Activated naive CD4-positive, alpha-beta T cell treated with anti-CD3 and anti-CD28 coated beads, Interleukin-2, amount 50 U/mL, for 16 hours (primary cell): ENCODE measurements at places on chromosomes 16 and 17.

DNA sequence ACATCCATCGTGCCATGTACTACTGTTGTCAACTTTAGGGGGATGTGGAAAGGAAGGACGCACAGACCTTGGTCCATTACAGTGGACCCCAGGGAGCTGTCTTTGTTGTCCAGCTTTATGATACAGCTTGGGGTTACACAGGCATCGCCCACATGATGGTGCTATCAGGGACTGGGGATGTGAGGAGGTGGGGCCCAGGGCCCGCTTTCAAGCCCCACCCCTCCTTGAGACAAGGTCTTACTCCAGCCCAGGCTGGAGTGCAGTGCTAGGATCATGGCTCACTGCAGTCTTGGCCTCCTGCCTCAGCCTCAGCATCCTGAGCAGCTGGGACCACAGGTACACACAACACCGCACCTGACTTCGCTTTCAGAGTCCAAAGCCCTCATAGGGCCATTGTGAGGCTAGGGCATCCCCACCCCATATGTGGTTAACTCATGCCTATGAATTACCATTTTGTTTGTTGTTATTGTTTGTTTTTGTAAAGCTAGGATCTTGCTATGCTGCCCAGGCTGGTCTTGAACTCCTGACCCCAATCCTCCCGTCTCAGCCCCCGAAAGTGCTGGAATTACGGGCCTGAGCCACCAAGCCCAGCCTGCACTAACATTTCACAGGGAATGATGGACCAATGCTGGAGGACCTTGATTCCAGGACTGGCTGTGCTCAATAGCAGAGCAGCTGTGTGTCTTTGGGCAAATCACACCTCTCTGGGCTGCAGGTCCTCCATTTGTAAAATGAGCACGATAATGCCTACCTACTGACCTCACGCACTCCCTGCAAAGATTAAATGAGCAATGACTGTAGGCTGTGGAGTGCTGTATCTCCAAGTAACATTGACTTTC lies 17.2 kb downstream of the ST3GAL2 start:
- no peak for DNase-seq

DNA sequence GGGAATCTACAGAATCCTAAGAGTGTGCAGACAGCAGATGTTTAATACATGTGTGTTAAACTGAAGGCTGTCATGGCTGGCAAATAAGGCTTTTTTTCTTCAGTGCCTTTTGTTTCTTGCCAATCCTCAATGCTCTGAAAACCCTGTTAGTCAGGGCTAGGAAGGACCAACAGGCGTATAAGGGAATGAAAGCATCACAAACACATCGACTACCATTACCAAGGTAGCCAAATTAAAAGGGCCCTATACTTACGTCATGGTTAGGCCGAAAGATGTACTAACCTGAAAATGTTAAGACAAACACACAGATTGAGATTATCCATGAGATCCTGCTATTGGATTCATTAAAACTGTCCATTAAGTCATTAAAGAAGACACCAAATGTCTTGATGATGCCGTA lies 13.1 kb downstream of the SLC16A6 start:
- no peak for DNase-seq

DNA sequence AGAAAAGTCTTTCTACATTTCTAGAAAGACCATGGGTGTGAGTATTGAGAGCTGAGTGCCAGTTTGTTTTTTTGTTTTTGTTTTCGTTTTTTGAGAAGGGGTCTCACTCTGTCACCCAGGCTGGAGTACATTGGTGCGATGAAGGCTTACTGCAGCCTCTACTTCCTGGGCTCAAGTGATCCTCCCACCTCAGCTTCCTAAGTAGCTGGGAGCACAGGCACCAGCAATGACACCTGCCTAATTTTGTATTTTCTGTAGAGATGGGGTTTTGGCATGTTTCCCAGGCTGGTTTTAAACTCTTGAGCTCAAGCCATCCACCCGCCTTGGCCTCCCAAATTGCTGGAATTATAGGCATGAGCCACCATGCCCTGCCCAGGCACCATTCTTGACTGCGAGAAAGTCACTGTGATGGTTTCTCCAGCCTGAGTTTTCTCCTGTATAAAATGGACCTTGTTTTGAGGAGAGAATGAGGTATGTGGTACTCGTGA lies 673.8 kb downstream of the MAF start:
- no peak for DNase-seq

GRCh38 chr17:63405741-63406261 lies 40.3 kb downstream of the CYB561 start:
- no peak for DNase-seq

DNA sequence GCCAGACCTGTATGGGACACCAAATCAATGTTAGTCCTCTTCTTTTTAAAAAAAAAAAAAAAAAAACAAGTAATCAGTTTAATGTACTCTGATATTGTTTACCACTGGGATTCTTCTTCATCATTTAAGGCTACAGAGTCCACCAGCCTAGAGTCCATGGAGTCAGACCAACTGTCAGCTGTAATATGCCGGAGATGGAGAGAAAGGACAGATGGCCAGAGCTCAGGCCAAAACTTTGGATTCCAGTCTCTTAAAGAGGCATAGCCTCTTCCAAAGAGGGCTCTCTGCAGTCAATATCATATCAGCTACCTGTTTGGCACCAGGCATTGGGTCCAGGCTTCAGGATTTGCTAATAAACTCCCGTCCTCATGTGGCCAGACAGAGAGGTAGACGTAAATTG lies 469.6 kb upstream of the HSBP1 start:
- no peak for DNase-seq

DNA sequence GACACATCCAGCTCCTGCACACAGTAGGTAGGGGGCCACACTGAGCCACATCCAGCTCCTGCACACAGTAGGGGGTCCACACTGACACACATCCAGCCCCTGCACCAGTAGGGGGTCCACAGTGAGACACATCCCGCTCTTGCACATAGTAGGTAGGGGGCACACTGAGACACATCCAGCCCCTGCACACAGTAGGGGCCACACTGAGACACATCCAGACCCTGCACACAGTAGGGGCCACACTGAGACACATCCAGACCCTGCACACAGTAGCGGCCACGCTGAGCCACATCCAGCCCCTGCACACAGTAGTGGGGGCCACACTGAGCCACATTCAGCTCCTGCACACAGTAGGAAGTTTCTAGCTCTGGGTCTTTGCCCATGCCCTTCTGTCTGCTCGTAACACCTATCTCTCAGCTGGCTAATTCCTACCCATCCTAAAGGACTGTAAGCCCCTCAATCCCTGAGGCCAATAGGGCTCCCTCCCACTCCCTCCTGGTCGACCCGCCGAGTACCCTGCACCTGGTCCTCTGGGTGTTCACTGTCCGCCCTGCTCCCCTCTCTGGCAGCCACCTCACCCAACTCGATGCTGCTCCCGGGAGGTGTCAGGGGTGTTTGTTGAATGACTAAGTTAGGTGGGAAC lies 9.4 kb upstream of the ATP2A3 start:
- no peak for DNase-seq
